ENCODE measurements at places on chromosomes 1 and 21.

DNA sequence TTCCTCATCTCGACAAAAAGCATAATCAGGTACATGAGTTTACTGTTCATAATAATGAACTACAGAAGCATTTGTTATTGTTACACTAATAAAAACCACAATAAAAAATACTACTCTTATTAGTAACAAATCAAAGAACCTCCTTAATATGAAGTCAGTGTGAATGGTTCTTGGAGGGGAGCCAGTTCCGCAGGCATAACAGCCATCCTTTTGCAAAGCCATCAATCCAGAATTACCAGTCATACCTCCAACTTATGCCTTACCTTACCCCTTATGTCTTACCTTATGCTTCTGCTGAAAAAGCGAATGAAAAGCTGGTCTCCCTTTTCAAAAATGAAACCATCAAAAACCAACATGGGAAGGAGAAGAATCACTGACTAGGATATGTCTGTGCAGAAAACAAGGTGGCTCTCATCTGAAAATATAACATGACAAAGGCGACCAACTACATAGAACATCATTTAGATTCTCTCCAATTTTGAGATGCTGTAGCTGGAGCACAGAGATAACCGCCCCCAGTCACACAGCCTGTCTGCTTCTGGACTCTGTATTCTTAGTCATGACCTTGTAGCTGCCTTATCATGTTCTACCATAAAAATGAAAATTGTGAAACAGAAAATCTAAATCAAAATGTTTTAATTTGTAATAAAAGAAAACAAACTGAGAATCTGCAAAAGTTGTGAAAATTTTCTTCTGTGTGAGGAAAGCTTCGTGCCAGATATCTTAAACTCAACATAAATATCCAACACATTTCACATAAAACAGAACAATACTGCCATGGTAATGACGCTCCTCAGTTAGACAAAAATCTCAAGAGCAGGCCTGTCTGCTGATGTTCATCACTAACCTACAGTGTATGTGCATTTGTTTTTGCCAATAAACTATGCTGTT, 438.2 kb downstream of the SMYD3 start:
- DNase-seq: no peak

- DNase-seq: no peak
Observed at GRCh38 chr1:52032785-52033131, 852 bp downstream of the KTI12 start.

GRCh38 chr1:24914226-24915069, 15.6 kb downstream of the RUNX3 start:
- no peak for DNase-seq

- no peak for DNase-seq
Observed at GRCh38 chr1:112983537-112984131, 27.6 kb upstream of the SLC16A1 start.

- DNase-seq: no peak
Observed at GRCh38 chr1:198711837-198712236, 73.0 kb downstream of the PTPRC start.

DNA sequence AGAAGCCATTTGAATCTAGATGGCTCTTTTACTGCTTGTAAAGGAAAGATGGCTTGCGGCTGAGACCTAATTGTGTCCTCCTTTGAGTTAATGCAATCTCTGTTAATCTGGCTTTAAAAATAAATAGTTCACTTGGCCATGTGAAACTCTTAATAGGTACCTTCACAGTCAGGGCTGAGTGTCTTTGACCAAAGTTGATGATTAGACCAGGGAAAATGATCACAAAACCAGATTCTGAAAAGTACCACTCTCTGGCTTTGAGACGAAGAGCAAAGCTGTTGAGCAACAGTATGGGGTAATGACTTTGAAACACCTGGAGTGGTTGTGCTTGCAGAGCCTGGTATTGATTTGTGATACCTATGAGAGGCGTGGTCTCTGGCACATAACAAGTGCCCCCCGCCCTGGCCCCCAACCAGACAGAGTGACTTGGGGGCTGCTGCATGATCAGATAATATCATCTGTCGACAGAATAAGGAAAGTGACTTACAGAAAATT, 4.7 kb downstream of the HUNK start:
- DNase-seq: no peak
